ENCODE measurements at places on chromosomes 5 and 9.

GRCh38 chr5:69188811-69189161, 597 bp upstream of the CENPH start:
- DNase-seq = no peak

DNA sequence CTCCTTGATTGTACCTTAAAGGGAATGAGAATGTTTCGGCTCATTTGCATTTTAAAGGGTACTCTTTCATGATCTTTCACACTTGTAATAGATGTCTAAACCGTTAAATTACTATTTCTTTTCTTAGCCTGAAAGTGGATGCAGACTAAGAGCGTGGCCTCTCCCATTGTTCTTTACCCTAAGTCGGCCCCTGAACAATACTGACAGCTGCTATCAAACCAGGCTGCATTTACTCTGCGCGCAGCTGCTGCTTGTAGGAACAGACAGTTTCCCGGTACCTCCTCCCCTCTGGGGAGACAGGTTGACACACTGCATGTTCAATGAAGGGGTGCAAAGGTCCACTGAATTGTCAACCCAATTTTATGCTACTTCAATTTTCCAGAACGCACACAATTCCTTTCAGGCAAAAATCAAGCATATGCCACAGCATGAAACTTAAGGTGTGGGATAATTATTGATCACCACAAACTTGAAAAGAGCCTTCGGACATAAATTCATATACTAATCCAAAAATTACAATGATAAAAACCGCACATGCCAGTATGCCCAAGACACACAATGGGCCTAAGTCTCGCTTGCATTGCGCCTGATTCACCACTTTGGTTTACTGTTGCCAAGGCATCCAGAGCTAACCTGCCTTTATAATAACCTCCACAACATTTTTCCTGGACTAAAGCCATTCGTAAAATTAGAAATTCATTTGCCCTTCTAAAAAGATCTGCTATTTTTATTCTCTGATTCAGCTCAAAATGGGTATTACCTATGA, 39.7 kb downstream of the TLE1 start:
- DNase-seq = no peak

DNA sequence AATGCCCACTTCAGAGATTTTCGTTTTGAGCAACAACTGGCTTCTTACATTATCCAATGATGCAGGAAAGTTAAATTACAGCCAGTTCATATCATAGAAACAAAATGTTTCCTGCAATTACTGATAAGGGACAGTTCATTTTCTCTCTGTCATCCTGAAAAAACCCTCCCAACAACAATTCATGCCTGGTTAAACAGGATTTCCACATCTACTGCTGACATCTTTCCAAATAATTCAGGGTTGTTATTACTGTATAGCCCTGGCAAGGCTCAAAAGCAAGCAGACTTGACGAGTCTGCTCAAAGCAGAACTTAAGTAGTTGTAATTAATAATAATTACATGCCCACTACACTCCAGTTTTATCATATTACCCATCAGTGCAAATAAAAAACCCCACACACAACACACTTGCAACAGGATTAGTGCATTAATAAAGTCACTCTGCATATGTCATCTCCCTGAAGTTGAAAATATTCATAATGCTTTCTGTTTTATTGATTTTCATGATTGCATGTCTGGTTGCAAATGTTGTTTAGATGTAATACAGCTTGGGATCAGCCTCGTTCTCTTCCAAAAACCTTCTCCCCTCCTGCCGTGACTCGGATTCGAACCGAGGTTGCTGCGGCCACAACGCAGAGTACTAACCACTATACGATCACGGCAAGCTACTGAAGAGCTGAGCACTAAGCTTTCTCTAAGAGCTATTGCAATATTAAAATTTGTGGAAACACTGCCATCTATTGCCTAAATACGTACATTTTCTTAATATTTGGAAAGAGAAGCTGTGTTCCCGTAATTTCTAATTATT, 119.6 kb upstream of the NFIB start:
- DNase-seq = no peak

DNA sequence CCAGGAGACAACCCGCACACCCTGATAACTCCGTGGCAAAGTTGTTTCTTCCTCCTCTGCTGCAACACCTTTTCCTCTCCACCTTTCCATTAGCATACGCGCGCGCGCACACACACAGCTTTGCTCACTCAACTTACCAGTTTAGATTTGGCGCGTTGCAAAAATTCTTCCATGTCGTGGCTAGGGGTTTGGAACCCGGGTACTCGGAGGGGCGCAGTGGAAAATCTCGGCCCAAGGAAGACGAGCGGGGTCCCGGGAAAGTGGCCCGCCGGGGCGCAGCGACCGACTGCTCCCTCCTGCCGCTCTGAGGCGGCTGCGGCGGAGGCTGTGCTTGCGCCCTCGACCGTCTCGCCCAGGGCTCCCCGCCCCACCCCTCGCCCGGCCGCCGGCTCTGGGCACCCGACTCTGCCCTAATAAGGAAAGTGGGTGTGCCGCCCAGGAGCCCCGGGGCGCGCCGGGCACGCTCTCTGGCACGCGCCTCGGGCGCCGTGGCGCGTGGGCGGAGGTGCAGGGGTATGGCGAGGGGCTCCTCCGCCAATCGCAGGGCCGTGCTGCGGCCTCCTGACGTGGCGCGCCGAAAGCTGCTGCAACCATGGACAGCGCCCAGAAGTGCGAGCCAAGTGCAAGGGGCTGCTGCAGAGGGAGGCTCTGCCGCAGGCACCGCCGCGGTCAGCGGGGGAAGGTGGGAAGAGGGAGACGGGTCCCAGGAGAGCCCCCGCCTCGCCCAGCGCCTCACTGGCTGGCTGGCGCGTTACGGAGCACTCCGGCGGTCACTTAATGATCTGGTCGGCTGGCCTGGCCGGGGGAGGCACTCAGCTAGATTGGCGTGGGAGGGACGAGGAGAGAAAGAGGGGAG, at the start of gene PRUNE2:
Gene PRUNE2, minus strand, starts transcription at position 324 of the 856 bp plus-strand sequence. Its CDS starts 151 bp downstream, at position 173.
- DNase-seq = peak; percentile 72

DNA sequence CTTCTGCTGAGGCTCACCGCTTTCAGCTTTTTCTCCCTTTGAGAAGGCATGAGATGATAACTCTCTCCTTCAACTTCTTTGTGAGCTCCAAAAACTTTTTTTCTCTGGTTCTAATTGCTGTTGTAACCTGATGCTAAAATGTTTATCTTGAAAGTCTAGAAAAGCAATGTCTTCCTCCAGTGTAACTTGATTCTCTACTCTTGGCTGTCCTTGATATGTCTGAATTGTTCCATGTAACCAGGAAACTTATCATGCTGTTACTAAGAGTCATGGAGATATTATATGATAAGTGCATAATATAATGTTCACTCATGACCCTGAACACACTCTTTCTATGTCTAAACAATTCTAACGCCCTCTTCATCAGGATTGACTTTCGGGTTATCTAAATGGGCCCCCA, 128.0 kb upstream of the ABCA1 start:
- DNase-seq = no peak

DNA sequence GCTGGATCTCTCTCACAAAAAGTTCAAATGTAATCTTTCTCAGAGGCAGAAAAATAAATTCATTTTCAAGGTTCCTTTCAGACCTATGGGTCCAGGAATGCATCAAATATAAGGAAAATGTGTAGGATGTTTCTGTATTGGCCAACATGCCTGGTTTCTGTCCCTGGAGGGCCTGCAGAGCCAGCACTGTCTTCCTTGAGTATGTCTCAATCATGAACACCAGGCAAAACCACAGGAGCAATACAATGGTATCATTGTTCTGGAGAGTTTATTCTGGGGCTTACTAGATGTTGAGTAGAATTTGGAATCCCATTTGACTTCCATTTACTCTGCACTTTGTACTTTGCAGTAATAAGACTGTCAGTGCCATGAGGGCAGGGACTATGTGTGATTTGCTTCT, 23.5 kb downstream of the INSYN2B start:
- no peak for DNase-seq

- no peak for DNase-seq
These were observed 1.9 kb downstream of the B4GALT7 start for GRCh38 chr5:177601577-177602457.

DNA sequence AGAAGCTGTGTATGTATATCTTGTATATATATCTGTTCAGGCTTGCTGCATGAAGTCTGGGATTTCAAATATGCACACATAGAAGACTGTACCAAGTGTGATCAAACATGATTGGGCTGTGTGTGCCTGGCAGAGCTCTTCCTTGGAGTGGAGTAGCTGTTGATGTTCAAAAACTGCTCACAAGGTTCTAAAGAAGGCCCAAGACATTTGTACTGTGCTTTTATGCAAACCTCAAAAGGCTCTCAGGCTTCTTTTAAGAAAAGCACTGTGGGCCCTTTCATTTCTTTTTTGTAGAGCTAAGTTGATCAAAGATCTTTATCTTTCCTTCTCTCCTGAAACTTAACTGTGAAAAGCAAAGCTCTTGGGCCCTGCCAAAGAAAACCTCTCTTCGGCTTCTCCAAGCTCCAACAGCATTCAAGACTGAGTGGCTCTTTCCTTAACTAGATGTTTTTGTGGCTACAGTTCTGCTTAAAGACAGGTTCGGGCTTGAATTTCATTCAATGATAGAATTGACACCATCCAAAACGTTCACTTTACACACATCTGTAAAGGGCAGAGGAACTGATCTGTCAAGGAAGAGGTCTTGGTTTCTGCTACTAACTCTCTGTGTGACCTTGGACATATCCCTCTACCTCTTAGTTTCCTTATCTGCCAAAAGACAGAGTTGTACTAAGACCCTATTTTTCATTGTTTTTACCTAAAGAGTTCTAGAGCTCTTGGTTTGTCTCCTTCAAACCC, 105.8 kb upstream of the IL6ST start:
- no peak for DNase-seq

DNA sequence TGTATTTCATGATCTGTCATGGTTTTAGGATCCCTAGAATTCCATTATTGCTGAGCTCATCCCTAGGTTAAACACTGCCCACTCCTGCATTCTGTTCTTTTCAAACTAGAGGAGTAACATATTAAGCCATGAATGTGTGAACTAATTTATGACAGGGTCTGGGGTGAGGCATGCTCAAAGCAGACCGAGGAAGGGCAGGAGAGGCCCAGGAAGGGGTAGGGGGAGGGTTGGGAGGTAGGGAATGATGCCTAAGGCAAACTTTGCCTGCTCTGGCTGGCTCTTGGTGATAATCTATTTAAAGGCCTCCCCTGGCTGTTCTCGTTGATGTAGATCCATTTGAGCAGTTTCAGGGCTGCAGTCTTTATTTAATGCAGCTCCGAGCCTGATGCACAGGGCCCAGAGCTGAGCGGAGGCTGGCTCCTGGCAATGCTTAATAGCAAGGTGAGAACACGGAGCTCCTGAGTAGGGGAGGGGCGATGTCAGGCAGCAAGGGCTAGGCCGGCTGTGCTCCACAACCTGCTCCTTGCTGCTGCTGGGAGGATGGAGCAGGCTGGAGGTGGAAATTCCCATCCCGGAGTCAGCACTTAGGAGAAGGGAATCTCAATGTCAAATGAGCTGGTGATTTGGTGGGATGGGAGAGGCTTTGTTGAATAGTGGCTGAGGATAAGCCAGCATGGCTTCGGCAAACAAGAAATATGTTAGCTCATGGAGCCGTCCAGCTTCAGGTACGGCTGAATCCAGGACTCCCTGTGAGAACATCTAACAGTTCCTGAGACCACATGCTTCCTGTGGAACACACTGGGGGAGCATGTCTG, 73.2 kb upstream of the UNC5A start:
- no peak for DNase-seq

DNA sequence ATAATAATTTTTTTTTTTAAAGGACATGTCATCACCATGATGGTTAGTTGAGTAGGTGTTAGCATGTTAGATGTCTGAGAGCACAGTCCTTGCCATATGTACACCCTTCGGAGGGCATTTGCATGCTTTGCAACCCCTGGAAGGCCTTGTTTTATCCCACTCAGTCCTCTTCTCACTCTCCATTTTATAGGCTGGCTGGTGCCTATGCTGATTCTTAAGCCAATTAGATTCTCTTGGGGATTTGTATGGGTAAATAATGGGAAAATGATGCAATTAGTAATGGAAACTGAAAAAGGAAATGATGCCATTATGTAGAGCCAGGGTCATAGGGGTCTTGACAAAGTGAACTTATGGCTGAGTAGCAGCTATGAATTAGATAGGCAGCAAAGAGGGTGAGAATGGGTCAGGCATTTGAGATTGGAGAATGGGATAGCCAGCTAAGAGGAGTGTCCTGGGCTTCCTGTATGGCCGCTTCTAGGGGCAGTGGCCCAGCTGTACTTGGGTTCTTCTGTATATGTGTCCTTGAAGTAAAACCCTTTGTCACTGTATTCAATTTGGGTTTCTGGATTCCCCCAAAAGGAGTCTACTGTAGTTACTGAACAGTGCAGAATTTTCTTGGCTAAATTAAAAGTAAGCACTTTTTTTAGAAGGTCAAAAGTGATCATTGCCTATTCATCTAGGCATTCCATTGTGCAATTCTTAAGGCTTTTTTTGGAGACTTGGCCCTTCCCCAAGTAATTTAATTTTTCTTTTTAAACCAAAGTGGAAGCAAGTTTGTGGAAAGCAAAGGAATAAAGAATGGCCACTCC, 31.6 kb downstream of the LRRTM2 start:
- no peak for DNase-seq

- DNase-seq = no peak
These were observed 90.5 kb downstream of the NRG2 start for GRCh38 chr5:139952574-139952973.

DNA sequence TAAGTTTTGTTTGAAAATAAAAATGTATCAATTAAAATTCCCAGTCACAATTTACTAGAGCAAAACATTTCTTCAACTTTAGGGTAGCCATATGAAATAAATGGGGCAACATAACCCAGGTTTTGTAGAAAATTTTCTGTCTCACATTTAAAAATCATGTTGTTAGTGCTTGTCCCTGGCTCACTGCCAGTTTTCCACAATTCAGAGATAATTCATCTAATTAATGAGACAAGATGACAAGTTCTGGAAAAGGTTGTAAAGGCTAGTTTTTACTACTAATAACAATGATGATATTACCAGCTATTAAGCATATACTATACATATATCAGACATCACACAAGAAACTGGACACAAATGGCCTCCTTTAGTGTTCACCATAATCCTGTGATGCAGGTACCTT, 45.9 kb downstream of the MEGF9 start:
- no peak for DNase-seq

- DNase-seq = no peak
These were observed 10.1 kb downstream of the ROR2 start for GRCh38 chr9:91939978-91940377.

DNA sequence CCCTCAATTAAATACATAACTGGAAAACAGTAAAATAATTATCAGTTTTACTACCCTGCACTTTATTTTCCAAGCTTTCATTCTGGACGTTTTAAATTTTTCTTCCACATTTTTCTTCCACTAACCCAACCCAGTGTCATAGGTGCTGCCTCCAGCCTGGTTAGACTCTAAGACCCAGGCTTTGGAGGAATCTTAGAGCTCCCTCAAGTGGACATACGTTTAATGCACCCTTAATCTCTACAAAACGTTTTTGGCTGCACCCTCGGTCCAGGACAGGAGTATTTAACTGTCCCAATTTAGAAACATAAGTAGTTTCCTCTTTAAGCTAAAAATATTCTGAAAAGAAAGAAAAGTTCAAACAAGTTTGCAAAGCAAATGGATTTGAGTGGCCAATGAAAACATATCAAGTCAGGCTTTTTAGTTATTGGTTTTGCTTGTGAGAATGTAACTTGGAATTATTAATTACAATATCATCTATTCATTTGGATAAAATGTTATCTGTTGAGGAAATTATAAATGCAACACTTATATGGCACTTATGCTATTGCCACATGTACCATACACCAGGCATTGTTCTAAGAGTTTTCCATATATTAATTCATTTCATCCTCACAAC, 38.9 kb downstream of the CDH6 start:
- DNase-seq = no peak

- DNase-seq = peak; percentile 83
These were observed at the start of gene SPATA6L for GRCh38 chr9:4666042-4666699. TSS of gene SPATA6L (minus strand) at chr9:4666480. CDS start at chr9:4666250, 230 bp downstream.

Data from ascending aorta (tissue), 2 donors.